A673 (cell line): ENCODE measurements at places on chromosomes 5 and 9.

GRCh38 chr9:104082168-104082567, 11.9 kb upstream of the SMC2 start:
- H3K27ac ChIP-seq, result no peak overlapping the region
- no peaks in the 10 kb centered on the region for H3K36me3 ChIP-seq
- H3K4me3 ChIP-seq, result no peak overlapping the region
- no peak for DNase-seq
- no peaks in the 10 kb centered on the region for H3K27me3 ChIP-seq

DNA sequence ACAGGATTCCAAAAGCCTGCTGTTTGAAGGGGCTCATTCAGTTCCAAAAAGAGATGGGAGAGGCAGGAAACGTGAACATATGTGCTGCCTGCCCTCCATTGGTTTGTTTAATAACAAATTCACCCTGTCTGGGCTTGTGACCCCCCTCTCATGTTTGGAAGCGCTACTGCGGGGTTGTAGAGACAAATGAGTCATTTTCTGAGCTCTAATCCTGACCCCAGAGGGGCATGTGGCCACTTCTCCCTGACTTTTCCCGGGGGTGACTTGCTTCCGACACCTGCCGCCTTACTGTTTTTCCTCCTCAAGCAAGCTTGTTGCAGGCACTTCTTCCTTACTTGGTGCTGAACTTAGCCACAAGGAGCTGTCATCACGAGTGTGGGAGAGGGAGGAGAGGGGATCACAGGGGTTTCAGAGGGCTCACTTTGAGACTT, 75.9 kb downstream of the LMNB1 start:
- H3K27me3 ChIP-seq, result no peaks in the 10 kb centered on the region
- no peak overlapping the region for H3K27ac ChIP-seq
- no peak for DNase-seq
- H3K4me1 ChIP-seq, result peaks cover 8% of the 10 kb centered on the region
- no peaks in the 10 kb centered on the region for H3K36me3 ChIP-seq

DNA sequence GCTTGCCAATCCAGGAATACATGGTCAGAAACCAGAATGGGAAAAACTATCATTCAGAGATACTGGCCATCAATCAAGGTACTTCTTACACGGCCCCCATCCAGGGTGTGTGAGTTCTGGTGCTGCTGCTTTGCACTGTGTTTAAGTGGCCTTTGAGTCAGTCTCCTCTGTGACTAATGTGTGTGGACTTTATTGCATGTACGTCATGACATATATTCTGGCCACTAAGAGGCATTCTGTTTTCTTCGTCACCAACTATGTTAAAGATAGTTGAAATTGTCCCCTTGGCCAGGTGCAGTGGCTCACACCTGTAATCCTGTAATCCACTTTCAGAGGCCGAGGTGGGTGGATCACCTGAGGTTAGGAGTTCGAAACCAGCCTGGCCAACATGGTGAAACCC, 8.5 kb downstream of the EXOSC3 start:
- no peaks in the 10 kb centered on the region for H3K4me1 ChIP-seq
- H3K4me3 ChIP-seq, result no peak overlapping the region
- H3K36me3 ChIP-seq, result peaks cover 49% of the 10 kb centered on the region
- no peak overlapping the region for H3K27ac ChIP-seq

DNA sequence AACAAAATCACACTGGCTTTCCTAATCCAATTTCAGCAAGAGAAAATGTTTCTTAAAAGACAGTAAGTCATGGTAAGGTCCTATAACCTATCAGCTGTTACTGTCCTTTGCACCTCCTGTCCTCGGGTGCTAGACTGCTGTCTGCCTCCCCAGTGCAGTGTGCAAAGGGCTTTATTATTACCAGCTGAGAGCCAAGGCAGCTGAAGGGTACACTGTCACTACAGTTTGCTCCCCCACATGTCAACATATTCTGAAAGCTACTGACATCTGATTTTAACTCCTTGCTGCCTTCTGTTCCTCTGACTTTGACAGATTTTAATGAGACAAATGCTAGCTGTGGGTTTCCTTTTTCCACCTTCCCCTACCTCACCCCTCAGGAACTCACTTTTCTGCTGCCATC, 389.4 kb upstream of the SLC24A2 start:
- no peak overlapping the region for H3K4me3 ChIP-seq
- DNase-seq, result no peak
- no peak overlapping the region for H3K27ac ChIP-seq
- H3K4me1 ChIP-seq, result no peaks in the 10 kb centered on the region
- no peaks in the 10 kb centered on the region for H3K27me3 ChIP-seq

- H3K4me3 ChIP-seq, result no peak overlapping the region
- DNase-seq, result peak; percentile 45
- H3K27me3 ChIP-seq, result no peaks in the 10 kb centered on the region
- H3K36me3 ChIP-seq, result no peaks in the 10 kb centered on the region
- H3K4me1 ChIP-seq, result no peaks in the 10 kb centered on the region
- H3K27ac ChIP-seq, result no peak overlapping the region
Measured at GRCh38 chr5:67983251-67984110, 232.1 kb upstream of the PIK3R1 start.

DNA sequence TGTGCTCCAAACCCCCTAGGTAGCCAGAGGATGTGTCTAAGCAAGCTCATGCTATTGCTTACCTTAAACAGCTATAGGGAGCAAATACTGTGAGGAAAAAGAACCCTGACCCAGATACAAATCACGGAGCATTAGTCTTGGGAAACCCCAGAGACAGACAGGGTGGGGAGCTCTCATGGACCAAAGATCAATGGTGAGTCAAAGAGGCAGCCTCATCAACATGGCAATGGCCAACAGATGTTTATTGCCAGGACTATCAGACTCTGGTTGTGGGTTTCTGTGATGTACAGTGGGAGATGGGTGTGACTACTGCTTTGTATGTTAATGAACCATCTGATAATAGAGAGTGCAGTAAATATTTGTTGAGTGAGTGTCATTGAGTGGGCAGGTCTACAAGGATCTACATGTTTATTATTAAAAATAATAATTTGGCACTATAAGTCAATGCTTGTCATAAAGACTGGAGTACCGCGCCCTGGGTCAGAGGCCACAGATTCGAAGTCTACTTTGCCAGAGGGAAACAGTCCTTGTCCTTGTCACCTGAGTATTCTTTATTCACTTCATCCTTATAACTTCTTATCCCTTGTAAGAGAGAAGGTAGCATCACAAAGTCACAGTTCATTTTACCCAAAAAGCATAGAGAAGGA, 56.5 kb upstream of the RAI14 start:
- no peak overlapping the region for H3K4me3 ChIP-seq
- no peaks in the 10 kb centered on the region for H3K27me3 ChIP-seq
- DNase-seq, result no peak
- peaks cover 13% of the 10 kb centered on the region for H3K4me1 ChIP-seq
- no peaks in the 10 kb centered on the region for H3K36me3 ChIP-seq
